ENCODE measurements at places on chromosomes 2 and 18.

DNA sequence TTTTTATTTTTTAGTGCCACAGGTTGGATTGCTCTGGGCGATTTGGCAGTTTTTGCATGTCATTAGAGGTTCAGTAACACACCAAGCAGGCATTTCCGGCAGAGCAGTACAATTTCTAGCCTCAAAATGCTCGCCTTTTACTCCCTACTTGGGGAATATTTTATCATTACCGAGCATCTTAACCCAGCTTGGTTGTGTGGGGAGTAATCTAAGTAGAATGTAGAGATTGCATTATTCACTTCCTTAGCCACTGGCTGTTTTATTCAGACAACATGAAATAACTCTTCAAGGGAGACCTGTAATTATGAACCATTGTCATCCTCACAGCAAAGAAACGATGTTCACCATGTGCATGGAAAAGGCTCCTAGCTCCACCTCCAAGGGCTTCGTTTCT, 13.1 kb downstream of the GRP start:
- no peak for DNase-seq

DNA sequence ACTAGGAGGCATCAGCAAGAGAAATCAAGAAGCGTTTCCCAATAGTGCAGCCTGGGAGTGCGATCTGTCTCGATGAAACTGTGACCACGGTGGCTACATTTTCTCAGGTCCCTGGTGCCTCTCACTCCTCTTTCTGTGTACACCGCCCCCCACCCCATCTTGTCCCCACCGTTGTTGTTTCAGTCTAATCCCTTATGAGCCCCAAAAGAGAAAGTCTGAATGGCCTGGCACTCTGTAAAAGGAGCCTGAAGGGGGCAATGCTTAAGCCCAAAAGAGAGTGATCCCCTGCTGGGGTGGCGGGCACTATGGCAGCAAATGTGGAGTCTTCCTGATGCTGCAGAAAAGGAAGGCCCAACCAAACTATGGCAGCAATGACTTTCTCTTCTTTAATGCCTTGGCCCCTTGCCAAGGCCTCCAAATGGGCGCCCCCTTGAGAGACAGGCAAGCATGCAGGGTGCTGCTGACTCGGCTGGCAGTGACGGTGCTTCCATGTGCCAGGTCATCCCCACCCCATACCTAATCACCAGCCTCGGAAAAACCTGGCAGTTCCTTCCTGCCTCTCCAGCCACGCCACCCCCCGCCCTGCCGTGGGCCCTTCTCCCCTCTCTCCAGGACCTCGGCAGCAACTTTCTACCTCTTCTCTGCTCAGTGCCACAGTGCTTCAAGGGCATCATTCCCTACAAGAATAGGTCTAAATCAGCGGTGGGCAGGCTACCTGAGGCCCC, 123.0 kb downstream of the CYP26B1 start:
- DNase-seq = no peak

- DNase-seq = no peak
Observed at GRCh38 chr18:56307354-56308170, 330.8 kb downstream of the TXNL1 start.

DNA sequence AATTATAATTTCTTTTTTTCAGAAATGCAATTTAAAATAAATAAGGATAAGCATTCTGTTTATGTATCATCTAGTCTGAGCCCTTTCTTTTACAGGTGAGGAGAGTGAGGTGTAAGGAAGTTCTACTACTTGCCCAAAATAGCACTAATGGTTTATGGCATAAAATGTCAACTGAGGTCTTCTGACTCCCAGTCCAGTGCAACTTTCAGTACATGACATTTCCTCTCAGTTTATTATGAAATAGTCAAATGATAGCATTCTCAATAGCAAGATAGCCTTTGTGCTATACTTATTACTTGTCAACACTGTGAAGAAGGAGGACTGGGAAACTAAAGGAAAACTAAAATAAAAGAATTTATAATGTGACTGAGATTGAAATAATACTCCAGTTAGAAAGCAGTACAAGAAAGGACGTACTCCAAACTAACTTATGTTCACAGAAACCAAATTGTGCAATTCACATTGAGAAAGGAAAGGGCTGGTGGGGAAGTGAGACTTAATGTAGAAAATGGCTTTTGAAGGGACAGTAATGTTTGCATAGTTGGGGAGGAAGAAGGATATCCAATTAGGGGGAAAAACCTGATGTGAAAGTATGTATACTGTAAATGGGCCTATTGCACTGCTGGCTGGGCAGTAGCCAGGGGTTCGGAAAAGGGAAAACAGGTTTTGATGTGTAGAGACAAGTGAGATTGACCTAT, 166.7 kb upstream of the ZEB2 start:
- DNase-seq = no peak

DNA sequence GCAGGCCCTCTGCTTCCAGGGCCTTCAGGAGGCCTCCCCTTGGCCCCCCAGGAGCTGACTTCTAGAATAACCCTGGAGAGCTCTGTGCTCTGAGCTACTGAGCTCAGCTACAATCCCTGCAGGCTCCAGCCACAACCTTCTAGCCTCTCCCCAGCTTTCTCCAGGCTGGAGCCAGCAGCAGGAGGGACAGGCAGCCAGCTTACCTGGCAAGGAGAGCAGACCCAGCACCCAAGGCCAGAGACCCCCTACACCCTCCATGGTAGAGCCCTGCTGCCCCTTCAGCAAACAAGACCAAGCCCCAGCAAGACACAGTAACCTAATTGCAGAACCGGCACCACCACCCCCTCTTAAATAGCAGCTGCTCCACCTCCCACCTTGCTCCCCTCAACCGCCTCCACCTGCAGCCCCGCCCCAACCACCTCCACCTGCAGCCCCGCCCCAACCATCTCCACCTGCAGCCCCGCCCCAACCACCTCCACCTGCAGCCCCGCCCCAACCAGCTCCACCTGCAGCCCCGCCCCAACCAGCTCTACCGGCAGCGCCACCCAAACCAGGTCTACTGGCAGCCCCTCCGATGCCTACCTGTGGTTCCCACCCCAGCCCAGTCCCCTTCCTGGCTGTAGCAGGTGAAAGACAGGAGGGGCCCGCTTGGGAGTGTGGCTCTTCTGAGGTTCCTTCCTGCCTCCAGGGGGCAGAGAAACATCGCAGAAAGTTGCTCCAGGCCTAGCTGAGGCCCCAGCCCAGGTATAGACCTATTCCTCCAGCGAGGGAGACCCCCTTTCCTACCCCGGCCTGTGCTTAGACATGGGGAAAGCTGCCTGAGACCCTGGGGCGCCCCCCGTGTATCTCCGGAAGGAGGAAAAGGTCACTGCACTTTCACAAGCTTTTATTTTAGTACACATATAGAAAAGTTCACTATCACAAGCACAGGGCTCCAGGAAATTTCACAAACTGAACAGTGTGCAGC, at the start of gene ASTL:
Gene ASTL, minus strand, starts transcription at position 324 of the 967 bp plus-strand sequence. Its CDS starts 66 bp downstream, at position 258.
- peak; percentile 59 for DNase-seq

GRCh38 chr2:136286423-136286822, 168.5 kb upstream of the CXCR4 start:
- no peak for DNase-seq

Measured in stimulated activated CD4-positive, alpha-beta T cell treated with anti-CD3 and anti-CD28 coated beads, Interleukin-12 subunit alpha, Interleukin-12 subunit beta, amount 100 ng/mL, for 4 hours (primary cell).